ENCODE measurements at places on chromosomes 5 and 9.

GRCh38 chr9:124450241-124450924 is at the start of gene ADGRD2:
ADGRD2 (plus strand) TSS chr9:124450451; CDS start chr9:124451667, 1,216 bp downstream.
- DNase-seq: no peak

GRCh38 chr9:8871796-8872445 is 1072.3 kb upstream of the DMAC1 start:
- no peak for DNase-seq

GRCh38 chr5:126002222-126002897 is 420.8 kb upstream of the GRAMD2B start:
- no peak for DNase-seq

DNA sequence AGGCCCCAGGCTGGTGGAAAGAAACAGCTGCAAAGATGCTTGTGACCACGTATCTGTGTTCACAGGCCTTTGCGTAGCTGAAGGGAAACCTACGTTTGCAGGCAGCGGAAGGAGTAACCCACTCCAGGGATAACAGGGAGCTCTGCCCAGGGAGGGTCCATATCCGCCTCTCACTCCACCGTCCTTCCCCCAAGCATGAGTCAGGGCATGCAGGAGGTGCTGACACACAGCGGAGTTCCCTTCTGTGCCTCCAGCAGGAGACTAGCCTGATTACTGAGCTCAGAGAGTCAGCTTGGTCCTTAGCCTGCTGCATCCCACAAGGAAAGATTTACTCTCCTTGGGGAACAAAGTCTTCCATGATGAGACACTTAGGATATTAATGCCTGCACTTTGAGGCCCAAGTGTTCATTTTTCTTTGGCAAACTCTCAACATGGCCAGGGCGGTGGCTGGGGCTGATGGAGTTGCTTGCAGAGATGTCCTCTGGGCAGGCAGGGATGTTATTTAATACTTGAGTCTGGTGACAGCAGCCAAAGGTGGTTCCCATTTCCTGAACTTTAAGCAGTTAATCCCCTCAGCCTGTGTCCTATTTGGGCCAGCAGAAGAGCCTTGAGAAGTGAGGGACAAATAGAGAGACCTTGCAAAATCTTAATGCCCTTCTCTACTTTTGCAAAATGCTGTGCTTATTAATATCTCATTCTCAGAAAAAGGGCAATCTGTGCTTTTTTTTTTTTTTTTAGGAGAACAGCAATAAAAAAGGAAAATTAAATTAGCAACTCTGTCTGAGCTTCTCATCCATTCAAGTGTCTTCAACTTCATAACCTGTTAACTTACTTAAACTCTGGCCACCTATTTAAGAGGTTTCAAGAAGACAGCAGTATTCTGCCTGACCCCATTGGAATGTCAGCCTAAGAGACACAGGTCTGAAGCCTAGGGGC is 222.1 kb downstream of the HSPA4 start:
- no peak for DNase-seq

DNA sequence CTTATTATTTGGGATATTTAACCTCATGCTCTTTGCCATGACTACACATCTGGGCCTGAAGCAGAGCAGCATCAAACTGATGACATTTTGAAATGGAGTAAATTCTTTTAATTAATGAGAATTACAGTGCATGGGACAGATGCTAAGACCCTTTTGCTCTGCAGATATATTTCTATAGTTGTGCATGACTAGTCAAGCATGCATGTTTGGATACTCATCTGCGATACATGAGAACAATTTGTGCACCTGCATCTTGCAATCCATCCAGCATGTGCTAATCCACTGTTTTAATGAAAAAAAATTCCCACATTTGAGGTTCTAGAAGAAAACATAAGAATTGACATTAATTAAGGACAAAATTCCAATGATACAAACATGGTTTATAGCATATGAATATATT is 1047.6 kb upstream of the ACO1 start:
- no peak for DNase-seq

GRCh38 chr9:121756474-121757280 is 105.2 kb downstream of the DAB2IP start:
- no peak for DNase-seq

GRCh38 chr9:112382066-112382465 is 2.2 kb downstream of the HSDL2 start:
- DNase-seq: no peak

- DNase-seq: no peak
Observed at GRCh38 chr5:39698838-39699560, 274.2 kb upstream of the DAB2 start.

- no peak for DNase-seq
Observed at GRCh38 chr9:70100362-70100761, 56.7 kb downstream of the MAMDC2 start.

GRCh38 chr5:149550268-149550583 is 1.0 kb downstream of the CSNK1A1 start:
- DNase-seq: no peak

GRCh38 chr9:107478805-107479204 is 10.8 kb downstream of the KLF4 start:
- no peak for DNase-seq

All from stimulated activated CD8-positive, alpha-beta memory T cell treated with anti-CD3 and anti-CD28 coated beads, Interleukin-15, amount 100 ng/mL, for 48 hours (primary cell).